ENCODE measurements at places on chromosomes 5 and 9. TPM values are rescaled to one million over a fixed set of nuclear protein-coding genes. Genes with fewer than 3 reads are reported as not detected.

Gene MEIKIN
- polyA plus RNA-seq, result not detected

Gene LECT2
- polyA plus RNA-seq, result 0.58 TPM

Gene HAPLN1
- polyA plus RNA-seq, result 0.88 TPM

Gene MEF2C
- 70.4 TPM for polyA plus RNA-seq

Gene POU5F2
- polyA plus RNA-seq, result not detected

Gene SLC45A2
- 0.10 TPM for polyA plus RNA-seq

Gene ZNF300
- 21.0 TPM for polyA plus RNA-seq

Gene PRDM9
- polyA plus RNA-seq, result not detected

DNA sequence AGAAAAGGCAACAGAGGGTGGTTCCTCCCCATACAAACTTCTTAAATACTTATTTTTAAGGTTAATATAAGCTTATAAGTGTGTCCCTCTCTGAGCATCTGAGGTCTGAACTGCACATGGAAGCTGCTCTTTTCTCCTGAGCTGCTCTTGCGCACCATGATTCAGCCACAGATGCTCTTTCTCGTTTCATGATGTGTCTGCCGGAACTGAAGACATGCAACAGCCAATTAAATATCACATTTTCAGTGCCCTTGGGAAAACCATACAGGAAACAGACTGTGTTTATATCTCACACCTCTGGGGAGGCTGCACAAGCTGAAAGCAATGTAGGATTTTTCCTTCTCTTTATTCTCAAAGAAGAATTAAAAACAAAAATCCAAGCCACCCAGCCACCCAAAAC lies 96.8 kb upstream of the NREP start:
- peak; percentile 83 for DNase-seq

- no peak for DNase-seq
Observed at GRCh38 chr9:14246951-14247350, 67.0 kb downstream of the NFIB start.

- peak; percentile 19 for DNase-seq
Observed at GRCh38 chr5:63554191-63554590, 408.1 kb downstream of the HTR1A start.

DNA sequence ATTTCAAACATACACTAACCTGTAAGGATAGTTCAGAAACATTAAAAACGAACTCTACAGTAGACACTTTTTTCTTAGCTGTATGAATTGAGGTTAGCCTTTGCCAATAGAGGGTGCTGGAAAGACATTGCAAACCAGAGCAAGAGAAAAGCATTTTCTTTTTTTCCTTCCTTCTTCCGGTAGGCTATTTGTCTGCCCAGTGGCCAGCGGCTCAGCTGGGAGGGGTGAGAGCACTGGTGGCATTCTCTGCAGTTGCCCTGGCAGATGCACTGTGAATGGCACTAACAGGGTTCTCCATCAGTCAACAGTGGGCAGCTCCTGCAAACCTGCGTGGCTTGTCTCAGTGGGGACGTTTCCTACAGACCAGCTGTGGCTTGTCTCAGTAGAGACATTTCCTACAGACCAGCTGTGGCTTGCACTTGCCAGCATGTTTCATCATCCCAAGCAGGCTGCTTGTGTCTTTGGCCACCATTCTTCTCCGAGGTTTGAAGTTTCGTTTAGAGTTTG lies 984.5 kb upstream of the CDH18 start:
- peak; percentile 85 for DNase-seq

DNA sequence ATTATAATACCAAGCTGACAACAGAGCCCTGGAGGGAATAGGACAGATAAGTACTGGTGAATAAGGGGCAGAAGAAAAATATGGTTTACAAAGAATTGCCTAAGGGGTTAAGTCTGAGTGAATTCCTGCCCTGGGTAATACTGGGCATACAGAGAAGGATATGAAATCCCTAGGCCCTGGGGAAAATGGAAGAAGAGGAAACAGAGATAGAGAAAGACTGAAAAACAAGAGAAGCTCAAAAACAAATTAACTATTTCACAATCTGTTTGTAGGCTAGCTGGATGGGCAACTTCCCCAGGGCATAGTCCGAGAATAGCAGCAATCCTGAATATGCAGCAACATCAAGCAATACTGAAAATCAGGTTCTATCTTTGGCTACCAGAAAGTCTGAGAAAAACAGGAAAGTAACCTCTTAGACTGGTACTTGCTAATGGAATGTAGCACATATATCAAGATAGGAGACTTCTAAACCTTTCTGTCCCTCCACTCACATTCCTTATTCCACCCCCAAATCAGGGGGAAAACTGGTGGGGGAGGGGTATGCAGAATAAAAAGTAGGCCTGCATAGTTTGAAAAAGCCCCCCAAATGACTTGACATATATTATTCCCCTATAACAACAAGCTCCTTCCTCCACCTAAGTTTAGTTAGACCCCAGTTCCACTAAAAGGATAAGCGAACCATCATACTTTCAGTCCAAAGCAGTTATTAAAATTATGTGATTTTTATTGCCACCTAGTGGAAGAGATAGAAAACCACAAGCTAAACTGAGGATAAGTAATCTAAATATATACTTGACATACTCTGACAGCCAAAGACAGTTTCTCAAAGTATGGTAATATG lies 20.6 kb downstream of the SLC38A9 start:
- peak; percentile 60 for DNase-seq

DNA sequence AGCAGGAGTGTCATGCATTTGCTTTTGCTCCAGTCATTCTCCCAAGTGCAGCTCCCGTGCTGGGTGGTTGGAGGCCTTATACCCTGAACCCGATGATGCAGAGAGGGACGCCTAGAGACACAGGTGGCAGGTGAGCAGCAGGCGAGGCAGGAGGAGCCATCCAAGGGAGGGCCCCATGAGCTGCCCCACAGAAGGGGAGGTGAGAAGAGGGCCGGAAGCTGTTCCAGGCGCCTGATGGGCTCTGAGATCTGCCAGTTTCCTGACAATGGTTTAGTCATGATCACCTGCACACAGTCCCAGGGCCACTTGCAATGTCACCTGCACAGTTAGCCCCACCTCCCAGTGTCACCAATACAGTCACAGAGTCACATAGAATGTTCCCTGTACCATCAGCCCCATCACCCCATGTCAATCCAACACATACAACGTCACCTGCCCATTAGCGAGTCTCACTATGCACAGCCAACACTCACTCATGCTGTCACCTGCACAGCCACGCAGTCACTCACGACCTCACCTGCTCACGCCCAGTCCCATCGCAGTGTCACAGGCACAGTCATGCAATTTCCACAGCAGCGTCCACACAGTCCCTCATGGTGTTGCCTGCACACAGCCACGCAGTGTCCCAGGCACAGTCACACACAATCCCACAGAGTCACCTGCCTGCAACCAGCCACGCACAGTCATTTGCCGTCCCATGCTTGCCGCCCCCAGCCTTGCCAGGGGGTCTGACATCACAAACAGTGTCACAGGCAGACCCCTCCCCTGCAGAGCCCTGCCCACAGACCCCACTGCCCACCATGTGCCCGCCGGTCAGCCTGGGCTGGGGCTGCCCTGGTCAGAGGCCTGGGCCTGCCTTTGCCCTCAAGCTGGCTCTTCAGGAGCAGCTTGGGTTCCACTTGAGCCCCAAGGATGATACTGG lies 113.4 kb downstream of the LHX2 start:
- DNase-seq, result no peak

DNA sequence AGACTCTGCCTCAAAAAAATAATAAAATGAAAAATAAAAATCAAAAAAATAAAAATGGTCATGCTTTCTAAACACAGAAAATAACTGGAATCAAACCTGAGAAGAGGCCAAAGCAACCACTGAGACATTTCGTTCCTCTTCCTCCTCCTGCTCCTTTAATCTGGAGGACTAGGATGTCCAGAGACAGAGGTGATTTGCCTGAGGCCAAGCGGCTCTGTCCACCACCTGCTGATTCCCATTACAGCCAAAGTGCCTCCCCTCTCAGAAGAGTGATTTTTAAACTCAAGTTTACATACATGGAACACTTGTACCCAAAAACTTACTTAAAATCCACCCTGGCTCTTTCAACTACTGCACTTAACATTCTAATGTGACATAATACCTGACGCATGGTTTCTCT lies 65.6 kb downstream of the TLE1 start:
- no peak for DNase-seq

DNA sequence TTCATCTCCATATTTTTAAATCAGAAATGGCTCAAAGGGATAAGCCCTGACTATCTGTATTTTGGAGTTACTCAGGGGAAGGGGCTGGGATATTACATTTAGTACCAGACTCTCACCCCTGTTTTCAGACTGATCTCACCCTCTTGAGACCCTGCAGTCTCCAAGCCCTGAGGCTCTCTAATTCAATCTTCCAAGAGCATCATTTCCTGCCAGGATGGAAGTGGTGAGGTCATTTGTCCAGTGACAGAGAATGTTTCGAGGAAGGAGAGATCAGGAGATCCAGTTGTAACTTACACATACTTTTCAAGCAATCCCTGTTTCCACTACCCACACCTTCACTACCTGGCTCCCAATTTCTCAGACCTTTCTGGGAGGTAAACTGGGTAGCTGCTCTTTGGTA lies 295.5 kb upstream of the EFNA5 start:
- DNase-seq, result no peak

DNA sequence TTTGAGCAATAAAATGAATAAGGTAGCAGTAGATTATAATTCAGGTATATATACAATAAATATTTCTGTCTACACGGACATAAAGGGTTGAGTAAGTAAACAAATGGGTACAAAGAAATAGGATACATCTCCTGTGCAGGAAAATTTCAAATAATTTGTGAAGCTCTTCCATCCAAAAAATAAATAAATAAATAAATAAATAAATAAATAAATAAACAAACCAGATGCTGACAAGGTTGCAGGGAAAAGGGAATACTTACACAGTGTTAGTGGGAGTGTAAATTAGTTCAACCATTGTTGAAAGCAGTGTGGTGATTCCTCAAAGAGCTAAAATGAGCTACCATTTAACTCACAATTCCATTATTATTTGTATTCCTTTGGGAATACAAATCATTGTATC lies 227.3 kb upstream of the CDH18 start:
- no peak for DNase-seq

Measured in right lung (tissue), 10 donors.